ENCODE measurements at places on chromosomes 7 and 10.
A peak's percentile ranks its signal among the peaks of the same experiment; 100 is the strongest.

DNA sequence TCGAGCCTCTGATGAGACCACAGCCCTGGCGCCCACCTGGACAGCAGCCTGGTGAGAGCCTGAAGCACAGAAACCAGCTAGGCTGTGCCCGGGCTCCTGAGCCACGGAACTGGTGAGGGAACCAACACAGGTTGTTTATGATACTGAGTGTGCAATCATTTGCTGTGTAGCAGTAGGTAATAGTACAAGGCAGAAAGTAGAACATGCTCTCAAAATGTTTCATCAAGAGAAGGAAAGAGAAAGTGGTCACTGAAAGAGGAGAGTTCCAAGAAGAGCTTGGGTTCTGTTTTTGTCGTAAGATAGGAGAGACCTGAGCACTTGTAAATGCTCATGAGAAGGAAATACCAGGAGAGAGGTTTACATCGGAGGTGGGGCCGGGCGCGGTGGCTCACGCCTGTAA is 208.2 kb downstream of the FAM107B start:
- DNase-seq: no peak

DNA sequence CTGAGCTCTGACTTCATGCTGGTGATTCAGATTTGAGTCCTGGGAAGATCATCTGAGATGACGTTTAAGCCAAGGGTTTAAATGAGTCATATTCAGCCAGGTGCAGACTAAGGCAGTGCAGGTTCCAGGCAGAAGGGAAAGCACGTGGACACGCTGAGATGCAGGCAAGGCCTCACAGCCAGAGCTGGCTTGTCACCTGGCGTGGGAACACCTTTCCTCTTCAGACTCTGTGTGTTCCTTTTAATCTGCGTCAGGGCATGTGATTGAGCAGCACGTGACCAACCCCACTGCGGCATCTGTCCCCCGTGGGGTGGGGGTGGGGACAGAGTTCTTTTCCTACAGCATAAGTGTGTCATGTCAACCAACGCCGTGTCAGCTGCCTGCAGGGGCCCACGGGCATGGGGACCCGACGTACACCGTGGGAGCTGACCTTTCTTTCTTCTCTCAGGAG is 10.7 kb upstream of the IDI2 start:
- DNase-seq: no peak

- peak; percentile 37 for DNase-seq
Measured at GRCh38 chr7:117110480-117111315, 157.4 kb downstream of the ST7 start.

DNA sequence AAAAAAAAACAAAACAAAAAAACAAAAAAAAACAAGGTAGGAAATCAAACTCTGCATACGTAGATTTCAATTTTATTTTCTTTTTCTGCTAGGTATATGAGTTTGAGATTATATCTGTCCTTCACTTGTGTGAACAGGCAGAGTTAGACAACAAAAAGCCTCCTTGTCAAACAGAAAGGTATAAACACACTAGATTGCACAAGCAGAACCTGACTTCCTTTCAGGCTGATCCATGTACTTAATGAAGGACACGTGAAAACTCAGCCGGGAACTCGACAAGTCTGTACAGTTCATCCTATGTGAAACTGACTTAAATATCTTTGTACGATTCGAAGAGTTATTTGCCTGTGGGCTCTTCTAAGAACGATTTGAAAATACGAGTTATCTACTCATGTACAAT is 254.1 kb downstream of the ARL4A start:
- no peak for DNase-seq

GRCh38 chr7:158649279-158649678 is 55.3 kb downstream of the NCAPG2 start:
- no peak for DNase-seq

- DNase-seq: no peak
Measured at GRCh38 chr7:94303695-94304094, 91.0 kb upstream of the COL1A2 start.

DNA sequence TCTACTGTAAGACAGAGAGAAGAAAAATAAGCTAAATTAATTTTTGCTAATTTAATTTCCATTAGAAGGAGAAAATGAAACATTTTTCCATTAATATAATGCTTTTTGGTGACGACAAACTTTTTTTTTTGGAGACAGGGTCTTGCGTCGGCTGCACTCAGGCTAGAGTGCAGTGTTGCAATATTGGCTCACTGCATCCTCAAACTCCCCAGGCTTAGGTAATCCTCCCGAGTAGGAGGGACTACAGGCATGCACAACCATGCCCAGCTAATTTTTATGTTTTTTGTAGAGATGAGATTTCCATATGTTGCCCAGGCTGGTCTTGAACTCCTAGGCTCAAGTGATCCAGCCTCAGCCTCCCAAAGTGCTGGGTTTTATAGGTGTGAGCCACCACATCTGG is 229.8 kb upstream of the LRRN3 start:
- DNase-seq: no peak

DNA sequence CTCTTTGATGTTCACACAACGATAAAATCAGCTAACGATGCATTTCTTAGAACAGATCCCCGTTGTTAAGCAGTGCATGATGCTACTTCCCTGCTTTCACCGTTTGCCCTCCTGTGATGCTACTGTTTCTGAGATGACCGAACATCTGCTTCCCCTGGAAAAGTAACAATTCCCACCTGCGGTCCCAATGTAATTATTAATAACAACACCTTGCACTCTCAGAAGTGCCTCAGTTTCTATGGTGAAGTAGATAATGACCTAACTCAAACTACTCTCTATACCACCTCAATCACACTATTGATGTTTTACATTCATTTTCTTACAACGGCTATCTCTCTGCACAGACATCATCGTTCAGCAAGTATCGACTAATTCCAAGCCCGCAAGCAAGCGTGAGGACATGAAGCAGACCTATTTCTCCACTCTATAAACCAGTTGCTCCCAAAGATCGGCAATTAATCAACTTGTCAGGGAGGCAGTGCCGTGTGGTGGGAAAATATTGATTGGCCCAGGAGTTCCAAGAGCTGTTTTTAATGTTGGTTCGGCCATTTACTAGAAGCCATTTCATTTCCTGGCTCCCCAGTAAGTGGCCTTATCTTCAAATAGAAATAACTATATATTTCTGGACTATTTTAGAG is 42.7 kb downstream of the FAM107B start:
- DNase-seq: peak; percentile 1

DNA sequence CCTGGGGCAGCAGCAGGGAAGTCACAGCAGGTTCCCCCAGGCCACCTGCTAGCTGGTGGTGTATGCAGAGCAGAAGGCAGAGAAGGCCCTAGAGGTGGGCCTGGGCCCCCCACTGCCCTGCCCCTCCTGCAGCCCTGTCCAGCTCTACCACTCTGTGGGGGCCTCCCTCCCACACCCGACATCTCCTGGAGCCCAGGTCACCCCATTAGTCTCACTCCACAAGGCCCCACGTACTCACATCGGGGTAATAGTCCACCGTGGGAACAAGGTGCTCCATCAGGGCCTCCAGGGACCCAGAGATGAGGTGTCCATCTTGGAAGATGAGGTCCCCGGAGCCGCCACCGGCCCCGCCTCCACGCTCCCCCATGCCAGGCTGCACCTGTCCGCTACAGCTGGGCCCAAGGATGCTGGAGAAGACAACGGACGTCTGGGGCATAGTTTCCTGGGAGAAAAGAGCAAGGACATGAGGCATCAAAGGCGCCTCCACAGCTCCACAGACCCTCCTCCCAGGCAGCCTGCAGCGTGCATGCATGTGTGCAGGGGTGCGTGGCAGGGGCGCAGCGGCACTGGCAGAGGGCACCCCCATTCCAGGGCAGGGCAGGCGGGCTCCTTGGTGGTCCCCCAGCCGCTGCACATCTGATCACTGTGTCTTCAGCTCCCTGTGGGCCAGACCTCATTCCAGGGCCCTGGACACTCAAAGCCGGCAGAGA is 61.0 kb downstream of the RASGEF1A start:
- DNase-seq: no peak

GRCh38 chr7:110750931-110751605 is 339.9 kb upstream of the LRRN3 start:
- DNase-seq: no peak

GRCh38 chr10:131689486-131689885 is 211.3 kb upstream of the PPP2R2D start:
- no peak for DNase-seq

DNA sequence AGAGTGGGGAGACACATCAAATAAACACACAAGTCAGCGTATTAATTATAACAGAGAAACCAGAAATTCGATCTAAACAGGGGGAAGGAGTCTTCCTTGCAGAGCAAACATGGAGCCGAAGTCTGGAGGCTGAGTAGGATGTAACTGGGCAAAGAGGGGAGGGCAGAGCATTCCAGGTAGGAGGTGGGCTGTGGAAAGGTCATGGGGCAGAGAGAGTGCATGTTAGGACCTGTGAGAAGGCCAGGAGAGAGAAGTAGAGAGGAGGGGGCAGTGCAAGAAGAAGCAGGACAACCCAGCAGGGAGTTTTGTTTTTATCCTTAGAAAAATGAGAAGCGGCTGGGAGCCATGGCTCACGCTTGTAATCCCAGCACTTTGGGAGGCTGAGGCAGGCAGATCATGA is 130.8 kb upstream of the GPR26 start:
- no peak for DNase-seq

- DNase-seq: no peak
Measured at GRCh38 chr10:29353887-29354561, 65.2 kb downstream of the LYZL1 start.

GRCh38 chr10:102653060-102653459 is 8.8 kb downstream of the TRIM8 start:
- DNase-seq: no peak

DNA sequence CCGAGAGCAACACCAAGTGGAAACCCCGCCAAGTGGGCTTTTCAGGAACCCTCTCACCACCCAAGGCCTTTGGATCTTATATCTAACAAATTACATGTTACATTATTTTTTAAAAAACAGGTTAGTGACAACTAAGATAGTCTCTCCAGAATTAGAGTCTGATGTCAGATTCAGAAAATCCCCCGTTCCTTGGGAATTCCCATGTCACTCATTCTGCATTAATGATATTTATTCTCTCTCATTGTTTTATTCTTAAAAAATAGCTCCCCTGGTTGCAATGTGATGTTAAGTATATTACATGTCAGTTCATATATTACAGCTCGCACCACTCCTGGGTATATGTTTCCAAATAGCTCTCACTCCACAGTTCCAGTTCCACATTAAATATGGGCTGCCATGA is 81.8 kb downstream of the WNT2 start:
- DNase-seq: no peak

- DNase-seq: no peak
Measured at GRCh38 chr10:77608281-77608680, 29.3 kb downstream of the KCNMA1 start.

DNA sequence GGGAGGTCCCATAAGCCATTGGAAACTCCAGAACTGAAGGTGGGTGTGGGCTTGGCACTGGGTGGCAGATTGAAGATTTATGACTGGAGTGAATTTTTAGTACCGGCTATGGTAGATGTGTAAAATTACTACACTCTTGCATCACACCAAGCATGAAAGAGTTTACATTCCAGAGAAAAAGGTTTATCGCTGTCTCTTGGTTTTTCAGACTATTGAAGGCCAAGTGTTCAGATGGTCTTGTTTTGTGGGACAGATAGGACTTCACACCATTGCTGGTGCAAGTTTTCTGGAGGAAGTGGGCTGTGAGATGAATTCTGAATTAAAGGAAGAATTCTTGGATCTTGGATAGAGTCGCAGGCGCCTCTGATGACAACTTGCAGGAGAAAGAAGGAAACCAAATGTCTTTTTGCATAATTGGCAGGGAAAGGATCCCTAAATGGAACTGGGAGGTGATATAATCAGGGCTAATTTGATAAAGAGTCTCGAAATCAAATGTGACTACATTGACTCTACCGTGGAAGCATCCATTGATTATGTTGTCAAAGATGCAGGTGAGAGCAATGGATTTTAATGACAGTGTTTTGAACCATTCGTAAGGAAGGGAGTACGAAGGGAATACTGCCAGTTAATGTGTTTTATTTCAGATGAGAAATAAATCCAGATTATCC is 14.2 kb upstream of the NMT2 start:
- DNase-seq: no peak

- no peak for DNase-seq
Measured at GRCh38 chr10:117570880-117571279, 28.3 kb downstream of the EMX2 start.

DNA sequence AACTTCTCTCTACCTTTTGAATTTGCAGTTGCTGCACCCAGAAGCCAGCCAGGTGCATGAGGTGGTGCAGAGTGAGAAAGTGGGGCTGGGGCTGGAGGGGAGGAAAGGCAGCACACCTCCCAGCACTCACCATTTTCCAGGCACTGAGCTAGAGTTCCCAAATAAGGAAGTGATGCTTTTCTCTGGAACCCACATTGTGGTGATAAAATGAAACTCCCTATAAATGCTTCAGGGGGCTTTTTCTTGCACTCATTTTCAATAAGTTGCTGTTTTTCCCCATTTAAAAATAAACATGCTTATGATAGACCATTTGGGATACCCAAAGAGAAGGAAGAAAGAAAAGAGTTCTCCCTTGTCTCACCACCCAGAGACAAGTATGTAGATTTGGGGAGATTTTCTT is 42.8 kb upstream of the TNS3 start:
- no peak for DNase-seq

DNA sequence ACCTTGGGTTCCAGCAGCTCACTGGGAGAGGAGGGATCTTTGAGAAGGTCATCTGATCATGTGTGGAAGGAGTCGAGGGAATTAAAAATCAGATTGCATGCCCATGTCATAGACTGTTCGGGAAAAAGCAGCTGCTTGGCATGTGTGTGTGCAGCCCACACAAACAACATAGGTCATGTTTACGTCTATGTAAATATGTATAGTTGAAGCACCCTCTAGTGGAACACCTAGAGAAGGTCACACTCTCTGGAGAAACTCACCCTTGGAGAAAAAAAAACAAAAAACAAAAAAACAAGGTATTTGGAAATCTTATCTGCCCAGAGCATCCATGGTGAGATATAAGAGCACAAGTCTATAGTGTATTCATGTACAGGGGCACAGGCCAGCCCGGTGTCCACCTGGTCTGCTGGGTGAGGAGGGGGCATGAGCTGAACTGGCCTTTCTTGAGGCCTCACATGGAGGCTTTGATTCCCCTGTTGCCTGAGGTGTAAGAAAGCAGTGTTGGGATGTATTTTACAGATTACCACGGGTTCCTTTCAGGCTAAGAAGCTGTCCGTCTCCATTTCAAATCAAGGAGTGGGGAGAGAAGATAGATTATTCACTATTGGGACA is 98.0 kb downstream of the NPY start:
- DNase-seq: peak; percentile 12

- DNase-seq: no peak
Measured at GRCh38 chr10:35501923-35502322, 103.2 kb upstream of the GJD4 start.

All from DMS153 (cell line).